ENCODE measurements at places on chromosomes 12 and 14. TPM values are rescaled to one million over a fixed set of nuclear protein-coding genes. Genes with fewer than 3 reads are reported as not detected.

DNA sequence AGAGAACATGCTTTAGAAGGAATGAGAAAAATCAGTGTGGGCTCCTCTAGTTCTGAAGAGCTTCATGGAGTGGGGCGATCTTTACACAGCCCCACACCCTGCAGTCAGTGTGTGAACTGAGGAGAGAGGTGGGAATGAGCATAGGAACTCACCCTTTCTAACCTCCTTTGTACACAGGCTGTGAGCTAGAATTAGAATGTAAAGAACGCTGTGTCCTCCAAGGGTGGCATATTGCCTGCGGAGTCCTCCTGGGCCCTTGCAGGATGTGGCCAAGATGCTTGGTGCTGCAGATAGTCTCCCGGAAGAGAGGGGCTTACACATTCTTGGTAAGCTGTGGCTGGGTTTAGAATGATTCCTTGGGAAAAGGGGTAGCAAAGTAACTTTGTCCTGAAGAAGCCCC, 43.9 kb downstream of the NINJ2 start:
- no peak for DNase-seq

- no peak for DNase-seq
Observed at GRCh38 chr12:129101816-129102215, 248.5 kb downstream of the GLT1D1 start.

- DNase-seq = no peak
Observed at GRCh38 chr12:93111773-93112172, 182.7 kb upstream of the EEA1 start.

Gene KRT82
- total RNA-seq = not detected

Gene INHBC
- total RNA-seq = not detected

- no peak for DNase-seq
Observed at GRCh38 chr14:50057331-50057730, 59.0 kb downstream of the VCPKMT start.

- DNase-seq = no peak
Observed at GRCh38 chr14:79598339-79598738, 613.0 kb downstream of the DIO2 start.

- DNase-seq = no peak
Observed at GRCh38 chr12:25242981-25243679, 7.6 kb downstream of the KRAS start.

Gene EFS
- 2.8 TPM for total RNA-seq

- no peak for DNase-seq
Observed at GRCh38 chr12:85564786-85565185, 271.4 kb downstream of the RASSF9 start.

All from RPMI7951 (cell line).